Neuronal stem cell (in vitro differentiated cells): ENCODE measurements at places on chromosomes 4 and X.

DNA sequence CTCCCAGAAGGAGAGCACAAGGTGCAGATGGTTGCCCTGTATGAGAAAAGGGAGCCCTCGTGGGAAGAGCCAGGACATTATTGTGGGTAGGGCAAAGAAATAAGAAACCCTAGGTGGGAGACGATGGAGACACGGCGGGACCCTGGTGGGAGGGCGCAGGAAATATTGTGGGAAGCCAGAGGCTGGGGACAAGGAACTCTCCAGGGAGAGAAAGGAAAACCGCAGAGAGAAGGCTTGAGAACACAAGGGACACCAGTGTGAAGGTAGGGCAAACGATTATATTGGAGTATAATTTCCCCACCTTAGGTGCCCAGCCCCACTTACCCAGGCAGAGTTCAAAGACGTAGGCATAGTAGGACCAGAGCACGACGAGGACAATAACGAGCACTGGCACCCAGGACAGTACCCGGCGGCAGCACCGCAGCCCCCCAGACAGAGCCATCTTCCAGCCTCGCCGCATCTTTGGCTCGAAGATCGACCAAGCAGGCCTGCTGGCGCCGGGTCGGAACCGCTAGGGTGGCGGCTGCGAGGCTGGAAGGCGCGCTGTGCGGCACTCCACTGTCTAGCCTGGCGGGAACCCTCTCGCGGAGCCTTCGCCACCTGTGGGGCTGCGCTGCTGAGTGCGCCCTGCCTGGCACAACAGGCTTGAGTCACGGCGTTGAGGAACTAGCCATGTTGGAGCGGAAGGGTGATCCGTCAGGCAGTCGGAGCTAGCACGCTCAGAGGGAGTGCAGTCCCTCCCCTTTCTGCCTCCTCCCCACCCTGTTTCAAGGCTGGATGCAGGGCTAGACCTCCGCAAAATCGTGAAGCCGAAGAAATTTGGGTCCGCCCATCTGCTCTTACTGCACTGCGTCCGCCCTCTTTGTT is at the start of gene ZDHHC15:
Gene ZDHHC15 (minus strand): TSS at position 473 of the 867 bp plus-strand sequence. CDS start 13 bp downstream, at position 460.
- H3K27ac ChIP-seq: peak within 1 kb of the TSS; percentile 43
- no peaks in the 10 kb centered on the region for H3K36me3 ChIP-seq
- H3K4me3 ChIP-seq: peak within 1 kb of the TSS; percentile 78
- H3K4me1 ChIP-seq: no peaks in the 10 kb centered on the region

DNA sequence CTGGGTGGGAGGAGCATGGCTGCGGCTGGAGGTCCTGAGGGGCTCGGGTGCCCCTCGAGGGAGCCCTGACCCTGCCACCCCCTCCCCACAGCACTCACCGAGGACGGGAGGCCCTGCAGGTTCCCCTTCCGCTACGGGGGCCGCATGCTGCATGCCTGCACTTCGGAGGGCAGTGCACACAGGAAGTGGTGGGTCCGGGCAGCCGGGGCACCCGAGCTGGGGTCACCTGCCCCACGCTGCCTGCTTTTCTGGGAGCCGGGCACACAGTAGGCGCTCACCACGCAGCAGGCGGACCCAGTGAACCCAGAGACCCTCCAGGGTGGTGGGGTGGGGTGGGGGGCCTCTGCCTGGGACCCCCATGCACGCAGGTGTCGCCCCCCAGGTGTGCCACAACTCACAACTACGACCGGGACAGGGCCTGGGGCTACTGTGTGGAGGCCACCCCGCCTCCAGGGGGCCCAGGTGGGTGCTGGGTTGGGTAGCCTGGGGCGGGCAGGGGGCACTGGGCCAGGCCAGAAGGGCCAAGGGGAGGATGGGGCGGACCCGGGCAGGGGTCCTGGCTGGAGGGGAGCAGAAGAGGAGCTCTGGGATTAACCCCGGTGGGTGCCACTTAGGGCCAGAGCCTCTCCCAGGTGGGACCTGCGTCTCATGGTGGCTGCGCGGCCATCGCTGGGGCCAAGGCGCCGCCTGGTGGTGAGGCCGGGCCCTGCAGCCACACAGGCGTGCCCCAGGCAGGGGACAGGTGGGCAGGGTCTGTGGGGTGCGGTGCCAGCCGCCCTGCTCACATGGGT is 1.4 kb downstream of the HGFAC start:
- no peak overlapping the region for H3K4me3 ChIP-seq
- DNase-seq: peak; percentile 50
- no peaks in the 10 kb centered on the region for H3K36me3 ChIP-seq
- no peak overlapping the region for H3K27ac ChIP-seq
- no peaks in the 10 kb centered on the region for H3K27me3 ChIP-seq
- no peaks in the 10 kb centered on the region for H3K4me1 ChIP-seq

GRCh38 chrX:130874751-130875150 is 28.3 kb downstream of the ENOX2 start:
- DNase-seq: no peak
- no peak overlapping the region for H3K27ac ChIP-seq
- peaks cover 2% of the 10 kb centered on the region for H3K4me1 ChIP-seq
- no peaks in the 10 kb centered on the region for H3K27me3 ChIP-seq

DNA sequence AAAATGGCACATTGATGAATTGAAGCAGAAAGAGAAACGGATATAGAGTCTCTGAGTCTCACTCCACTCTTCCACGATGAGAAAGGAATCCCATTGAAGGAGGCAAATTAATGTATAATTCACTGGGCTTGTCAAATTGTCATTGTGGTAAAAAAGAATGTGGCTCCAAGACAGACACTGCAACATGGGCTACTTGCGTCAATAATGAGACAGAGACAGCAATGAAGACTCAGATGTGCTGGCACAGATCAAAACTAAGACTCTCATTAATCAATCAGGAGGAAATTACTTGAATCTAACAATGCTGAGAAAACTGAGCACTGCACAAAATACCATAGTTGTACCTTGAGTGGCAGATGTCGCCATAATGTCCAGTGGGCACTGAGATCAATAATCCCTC is 1485.5 kb downstream of the TECRL start:
- H3K27me3 ChIP-seq: no peaks in the 10 kb centered on the region
- H3K27ac ChIP-seq: no peak overlapping the region
- no peak for DNase-seq
- no peaks in the 10 kb centered on the region for H3K36me3 ChIP-seq
- H3K4me1 ChIP-seq: no peaks in the 10 kb centered on the region

- no peaks in the 10 kb centered on the region for H3K4me1 ChIP-seq
- H3K27ac ChIP-seq: no peak overlapping the region
- no peaks in the 10 kb centered on the region for H3K36me3 ChIP-seq
- no peak overlapping the region for H3K4me3 ChIP-seq
These were observed 33.5 kb downstream of the ARSJ start for GRCh38 chr4:113945906-113946305.

GRCh38 chr4:145842224-145842887 is 96.3 kb downstream of the ZNF827 start:
- H3K27me3 ChIP-seq: no peaks in the 10 kb centered on the region
- no peak for DNase-seq
- H3K36me3 ChIP-seq: peaks cover 77% of the 10 kb centered on the region
- H3K4me1 ChIP-seq: no peaks in the 10 kb centered on the region
- no peak overlapping the region for H3K27ac ChIP-seq

GRCh38 chrX:153184787-153185186 is 5.7 kb downstream of the MAGEA1 start:
- H3K27ac ChIP-seq: no peak overlapping the region
- H3K4me3 ChIP-seq: no peak overlapping the region
- DNase-seq: no peak
- no peaks in the 10 kb centered on the region for H3K27me3 ChIP-seq
- H3K4me1 ChIP-seq: no peaks in the 10 kb centered on the region

- no peaks in the 10 kb centered on the region for H3K27me3 ChIP-seq
- H3K4me3 ChIP-seq: no peak overlapping the region
- no peak overlapping the region for H3K27ac ChIP-seq
- H3K4me1 ChIP-seq: no peaks in the 10 kb centered on the region
- no peaks in the 10 kb centered on the region for H3K36me3 ChIP-seq
These were observed 8.8 kb downstream of the DDX53 start for GRCh38 chrX:23008431-23009099.

GRCh38 chrX:102739657-102740056 is 19.1 kb downstream of the GPRASP3 start:
- DNase-seq: no peak
- H3K4me3 ChIP-seq: no peak overlapping the region
- H3K27ac ChIP-seq: no peak overlapping the region
- no peaks in the 10 kb centered on the region for H3K27me3 ChIP-seq
